ENCODE measurements at places on chromosomes 11 and 22.

GRCh38 chr11:65700399-65700798 is 11.7 kb upstream of the KAT5 start:
- DNase-seq: no peak

- DNase-seq: no peak
Measured at GRCh38 chr11:130437848-130438247, 9.4 kb upstream of the ADAMTS8 start.

- DNase-seq: peak; percentile 1
Measured at GRCh38 chr22:26547426-26547825, 35.2 kb upstream of the TFIP11 start.

DNA sequence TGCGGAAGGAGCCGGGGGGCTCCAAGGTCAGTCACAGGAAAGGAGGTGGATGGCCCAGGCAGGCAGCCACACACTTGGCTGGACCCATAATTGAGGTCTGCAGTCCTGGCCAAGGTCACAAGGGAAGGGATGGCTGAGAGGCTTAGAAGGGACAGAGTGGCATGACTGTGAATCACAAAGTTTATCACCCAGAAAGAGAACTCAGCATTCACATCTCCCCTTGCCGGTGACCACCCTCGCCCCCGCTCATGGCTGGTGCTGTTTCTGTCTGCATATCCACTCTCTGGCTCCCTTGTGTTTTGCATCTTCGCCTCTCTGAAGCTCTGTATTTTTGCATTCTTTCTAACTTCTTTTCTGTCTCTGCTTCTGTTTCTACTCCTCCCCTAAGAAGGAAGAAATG is 117.5 kb downstream of the FEZ1 start:
- no peak for DNase-seq

DNA sequence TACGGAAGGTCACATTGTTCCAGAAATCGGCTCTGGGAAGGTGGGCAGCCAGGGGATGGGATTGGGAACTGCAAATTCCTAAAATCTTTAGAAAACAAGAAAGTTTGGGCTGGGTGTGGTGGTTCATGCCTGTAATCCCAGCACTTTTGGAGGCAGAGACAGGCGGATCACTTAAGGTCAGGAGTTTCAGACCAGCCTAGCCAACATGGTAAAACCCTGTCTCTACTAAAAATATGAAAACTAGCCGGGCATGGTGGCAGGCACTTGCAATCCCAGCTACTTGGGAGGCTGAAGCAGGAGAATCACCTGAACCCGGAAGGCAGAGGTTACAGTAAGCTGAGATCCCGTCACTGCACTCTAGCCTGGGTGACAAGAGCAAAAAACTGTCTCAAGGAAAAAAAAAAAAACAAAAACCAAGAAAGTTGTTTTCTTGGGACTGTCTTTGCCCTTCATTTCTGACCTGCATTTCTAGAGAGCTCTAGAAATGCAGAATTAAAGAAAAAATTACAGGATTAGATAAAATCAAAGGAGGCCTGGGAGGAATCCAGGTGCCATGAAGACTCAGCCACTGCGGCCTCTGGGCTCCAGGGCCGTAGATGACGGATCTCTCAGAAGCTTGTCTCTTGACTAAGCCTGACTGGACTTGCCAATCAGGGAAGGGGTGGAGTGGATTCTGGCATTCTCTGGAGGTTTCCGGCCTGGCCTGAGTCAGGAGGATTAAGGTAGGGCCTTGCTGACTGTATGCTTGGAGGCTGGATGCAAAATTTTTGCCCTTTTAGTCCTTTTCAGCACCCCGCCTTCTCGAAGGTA is 5.3 kb upstream of the MALAT1 start:
- no peak for DNase-seq

DNA sequence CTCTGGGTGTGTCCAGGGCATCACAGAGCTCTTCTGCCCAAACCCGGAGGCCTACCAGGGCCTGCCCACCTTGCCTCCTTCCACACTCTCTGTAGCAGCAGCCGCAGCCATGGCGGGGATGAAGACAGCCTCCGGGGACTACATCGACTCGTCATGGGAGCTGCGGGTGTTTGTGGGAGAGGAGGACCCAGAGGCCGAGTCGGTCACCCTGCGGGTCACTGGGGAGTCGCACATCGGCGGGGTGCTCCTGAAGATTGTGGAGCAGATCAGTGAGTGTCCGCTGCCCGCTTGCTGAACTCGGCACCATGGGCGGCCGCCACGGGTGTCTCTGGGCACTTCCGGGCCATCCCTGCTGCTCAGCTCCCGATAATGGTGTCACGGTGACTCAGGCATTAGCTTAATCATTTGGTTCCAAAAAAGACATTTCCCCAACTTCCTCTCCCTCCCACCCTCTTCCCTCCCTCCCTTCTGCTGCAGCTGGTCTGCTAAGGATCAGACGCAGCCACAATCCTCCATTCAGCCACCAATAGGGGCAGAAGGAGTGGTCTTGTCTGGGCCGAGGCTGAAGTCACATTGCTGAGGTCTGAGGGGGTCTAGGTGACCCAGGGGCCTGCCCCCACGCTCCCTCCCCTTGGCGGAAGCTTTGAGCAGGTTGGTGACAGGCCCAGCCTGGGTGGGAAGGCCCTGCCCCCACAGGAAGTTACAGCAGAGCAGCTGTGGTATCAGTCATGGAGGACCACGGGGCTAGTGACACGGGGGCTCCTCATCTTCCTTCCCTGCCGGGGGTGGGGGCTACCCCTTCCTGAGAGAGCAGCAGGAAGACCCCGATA is 950 bp downstream of the FERMT3 start:
- peak; percentile 71 for DNase-seq

DNA sequence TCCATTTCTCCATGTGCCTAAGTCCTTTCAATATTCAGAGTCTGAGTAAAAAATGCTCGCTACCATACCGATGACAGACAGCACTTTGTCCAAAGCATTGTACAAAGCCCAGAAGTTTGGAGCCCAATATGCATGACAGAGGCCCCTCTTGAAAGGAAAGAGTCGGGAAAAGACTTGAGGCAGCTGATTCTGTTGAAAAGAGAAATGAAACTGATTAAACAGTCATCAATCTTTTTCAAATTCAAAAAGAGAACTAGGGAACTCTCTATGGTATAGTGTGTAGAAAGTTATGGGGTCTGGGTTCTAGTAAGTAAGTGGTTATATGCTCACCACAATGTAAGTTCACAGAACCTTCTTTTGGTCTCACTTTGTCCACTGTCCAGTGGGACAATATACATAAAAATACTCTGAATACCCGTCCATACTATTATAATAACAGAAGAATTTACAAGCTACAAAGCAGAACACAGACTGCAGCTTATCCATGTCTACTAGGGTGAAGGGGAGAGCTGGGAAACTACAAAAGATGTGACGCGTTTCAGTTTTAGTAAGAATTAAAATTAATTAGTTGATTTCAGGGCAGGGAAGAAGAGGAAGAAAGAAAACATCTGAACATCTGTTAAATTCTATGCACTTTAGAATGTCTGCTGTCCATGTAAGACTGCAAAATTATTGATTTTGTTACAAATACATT is 26.7 kb downstream of the ALG8 start:
- no peak for DNase-seq

GRCh38 chr11:43987384-43988039 is 45.1 kb downstream of the C11orf96 start:
- no peak for DNase-seq

GRCh38 chr22:48779661-48780596 is 1047.7 kb downstream of the BRD1 start:
- no peak for DNase-seq

GRCh38 chr22:41274856-41275255 is 11.1 kb downstream of the RANGAP1 start:
- DNase-seq: no peak

Data from stimulated activated CD4-positive, alpha-beta T cell treated with anti-CD3 and anti-CD28 coated beads, Interleukin-2, amount 100 ng/mL, for 48 hours (primary cell).